Stimulated activated CD4-positive, alpha-beta T cell treated with anti-CD3 and anti-CD28 coated beads, TNF-alpha, amount 100 ng/mL, for 1 hour (primary cell): ENCODE measurements at places on chromosomes 6 and 20.

DNA sequence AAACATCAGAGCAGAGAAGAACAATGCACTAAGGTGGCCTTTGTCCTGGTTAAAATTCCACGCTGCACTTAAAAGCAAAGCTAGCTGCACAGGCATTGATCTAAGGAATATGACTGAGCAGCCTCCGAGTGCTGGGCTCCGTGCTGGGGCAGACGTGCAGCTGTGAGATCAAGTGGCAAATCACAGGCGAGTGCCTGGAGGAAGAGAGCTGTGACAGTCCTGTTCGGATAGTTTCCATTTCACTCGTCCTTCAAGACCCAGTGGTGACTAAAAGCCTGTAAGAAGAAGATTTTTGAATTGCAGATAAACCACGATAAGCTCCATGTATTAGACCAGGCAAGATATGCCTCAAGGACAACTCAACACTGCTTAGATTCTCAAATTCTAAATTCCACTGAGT, 247.9 kb downstream of the ANKRD60 start:
- DNase-seq, result no peak

DNA sequence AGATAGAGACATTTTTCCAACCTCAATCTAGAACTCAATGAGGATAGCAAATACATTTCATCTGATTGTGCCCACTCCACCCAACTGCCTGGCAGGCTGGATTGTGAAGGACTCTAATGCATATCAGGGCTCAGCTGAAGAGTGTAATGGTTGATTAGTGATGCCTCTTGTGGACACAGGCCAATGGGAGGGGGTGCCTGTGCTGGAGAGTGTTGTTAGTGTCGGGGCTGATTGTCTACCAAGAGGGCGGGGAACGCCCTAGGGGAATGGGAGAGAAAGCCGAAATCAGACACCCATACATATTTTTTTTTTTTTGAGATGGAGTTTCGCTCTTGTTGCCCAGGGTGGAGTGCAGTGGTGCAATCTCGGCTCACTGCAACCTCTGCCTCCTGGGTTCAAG, 103.7 kb upstream of the SALL4 start:
- DNase-seq, result no peak

DNA sequence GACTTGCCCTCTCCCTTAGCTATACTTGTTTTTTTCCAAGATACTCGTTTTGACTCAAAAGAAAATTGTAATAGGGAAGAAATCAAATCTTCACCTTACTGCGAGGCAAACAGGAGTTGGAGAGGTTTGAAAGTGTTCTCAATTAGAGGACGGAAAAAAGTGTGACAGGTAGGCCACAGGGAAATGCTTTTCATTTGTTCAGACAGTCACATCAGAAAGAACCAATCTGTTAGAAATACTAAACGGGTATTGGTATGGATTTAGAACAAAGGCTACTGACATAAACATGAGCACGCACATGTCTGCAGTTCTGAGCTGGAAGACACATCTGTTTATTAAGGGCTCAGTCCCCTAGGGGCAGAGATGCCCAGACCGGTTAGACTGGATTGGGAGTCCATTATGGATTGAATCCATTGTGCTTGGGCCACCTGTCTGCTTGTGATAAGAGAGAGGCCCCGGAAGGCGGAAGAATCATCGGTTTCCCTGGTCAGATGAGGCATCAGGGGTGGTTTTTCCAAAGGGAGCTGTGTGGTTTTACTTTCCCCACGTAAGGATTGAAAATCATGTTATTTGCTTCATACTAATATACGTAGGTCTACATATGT, 220.9 kb upstream of the MYLIP start:
- DNase-seq, result no peak

GRCh38 chr6:163808231-163808630, 393.7 kb downstream of the QKI start:
- DNase-seq, result no peak

GRCh38 chr6:7555671-7556070, 14.2 kb downstream of the DSP start:
- DNase-seq, result no peak

DNA sequence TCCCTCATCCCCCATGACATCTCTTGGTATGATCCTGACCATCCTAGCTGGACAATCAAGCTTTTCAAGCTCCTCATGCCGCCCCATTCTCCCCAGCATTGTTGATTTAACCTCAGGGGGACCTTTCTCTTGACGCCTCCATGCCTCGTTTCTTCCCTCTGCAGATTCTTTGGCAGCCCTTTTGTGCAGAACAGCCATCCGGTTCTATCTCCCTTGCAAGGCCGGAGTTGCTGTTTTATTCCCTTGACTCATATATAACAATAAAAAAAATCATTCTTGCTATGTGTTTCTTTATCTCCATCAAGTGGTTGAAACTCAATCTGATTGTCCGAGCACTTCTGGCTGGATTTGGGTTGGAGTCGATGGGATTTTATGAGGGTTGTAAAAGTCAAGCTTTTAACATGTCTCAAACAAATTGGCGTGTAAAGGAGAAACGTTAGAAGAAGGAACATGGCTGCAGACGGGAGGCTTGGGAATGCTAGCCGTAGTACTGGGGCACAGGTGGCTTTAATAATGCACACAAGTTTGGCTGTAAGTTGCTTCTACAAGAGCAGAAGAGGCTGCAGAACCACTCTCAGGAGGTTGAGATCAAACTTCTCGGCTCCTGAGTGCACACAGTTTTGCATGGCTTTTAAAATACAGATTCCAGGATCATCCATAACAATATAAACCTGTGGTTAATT, 3.9 kb upstream of the SULF2 start:
- DNase-seq, result no peak

DNA sequence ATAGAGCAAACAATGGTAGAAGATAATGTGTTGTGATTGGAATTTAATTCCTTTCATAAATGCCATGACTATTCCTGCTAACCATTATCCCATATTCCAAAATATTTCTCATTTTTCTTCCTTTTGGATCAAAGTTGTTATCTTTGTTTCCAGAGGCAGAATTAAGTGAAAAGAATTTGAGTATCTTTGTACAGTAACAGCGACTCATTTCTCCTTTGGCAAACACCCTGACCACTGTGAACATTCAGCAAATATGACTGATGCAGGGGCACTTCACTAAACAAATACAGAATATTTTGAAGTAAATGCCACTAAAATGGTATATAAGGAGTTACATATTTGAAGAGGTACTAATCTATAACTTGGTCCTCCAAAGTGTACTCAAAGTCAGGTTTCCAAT, 105.0 kb upstream of the LAMP5 start:
- no peak for DNase-seq

- DNase-seq, result no peak
Observed at GRCh38 chr6:5670811-5671561, 335.7 kb downstream of the NRN1 start.

DNA sequence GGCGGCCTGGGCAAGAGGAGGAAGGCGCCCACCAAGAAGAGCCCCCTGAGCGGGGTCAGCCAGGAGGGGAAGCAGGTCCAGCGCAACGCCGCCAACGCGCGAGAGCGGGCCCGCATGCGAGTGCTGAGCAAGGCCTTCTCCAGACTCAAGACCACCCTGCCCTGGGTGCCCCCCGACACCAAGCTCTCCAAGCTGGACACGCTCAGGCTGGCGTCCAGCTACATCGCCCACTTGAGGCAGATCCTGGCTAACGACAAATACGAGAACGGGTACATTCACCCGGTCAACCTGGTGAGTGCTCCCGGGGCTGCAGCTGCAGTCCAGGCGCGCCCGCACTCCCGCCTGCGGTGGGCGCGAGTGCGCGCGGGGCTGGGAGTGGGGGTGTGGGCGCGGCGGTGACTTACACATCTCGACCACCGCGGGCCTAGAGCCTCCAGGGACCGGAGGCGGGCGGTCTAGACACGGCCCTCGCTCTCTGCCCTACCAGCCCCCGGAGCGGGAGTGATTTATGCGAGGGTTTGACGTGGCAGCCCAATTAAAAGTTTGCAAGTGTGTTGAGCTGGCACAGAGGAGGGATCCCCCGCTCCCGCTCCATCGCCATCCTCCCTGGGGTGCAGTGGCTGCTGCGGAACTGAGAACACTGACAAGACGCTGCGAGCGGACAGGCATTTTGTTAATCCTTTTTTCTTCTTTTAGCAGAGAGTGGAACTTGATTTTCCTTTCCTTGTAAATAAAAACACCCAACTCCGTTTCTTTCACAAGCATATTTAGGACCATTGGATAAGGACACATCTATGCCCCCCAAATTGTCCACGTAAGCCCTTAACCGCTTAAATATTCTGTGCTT, 867 bp downstream of the TCF21 start:
- no peak for DNase-seq

DNA sequence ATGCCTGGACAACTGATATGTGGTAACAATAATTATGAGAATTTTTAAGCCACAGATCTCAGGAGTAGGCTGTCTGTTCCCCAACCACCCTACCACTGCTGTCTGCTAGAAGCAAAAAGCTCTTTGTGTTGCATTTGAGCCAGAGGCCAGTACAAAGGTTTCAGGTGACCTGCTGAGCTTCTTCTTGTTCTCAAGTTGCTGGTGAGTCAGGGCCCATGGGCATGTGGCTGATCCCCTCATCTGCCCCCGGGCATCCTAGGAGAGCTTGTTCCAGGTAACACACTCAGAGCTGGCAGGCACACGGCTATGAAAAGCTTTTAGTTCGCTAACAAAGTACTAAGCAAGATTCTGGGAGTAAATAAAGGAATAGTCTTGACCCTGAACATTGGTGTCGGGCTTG, 285.3 kb downstream of the CDC5L start:
- no peak for DNase-seq

DNA sequence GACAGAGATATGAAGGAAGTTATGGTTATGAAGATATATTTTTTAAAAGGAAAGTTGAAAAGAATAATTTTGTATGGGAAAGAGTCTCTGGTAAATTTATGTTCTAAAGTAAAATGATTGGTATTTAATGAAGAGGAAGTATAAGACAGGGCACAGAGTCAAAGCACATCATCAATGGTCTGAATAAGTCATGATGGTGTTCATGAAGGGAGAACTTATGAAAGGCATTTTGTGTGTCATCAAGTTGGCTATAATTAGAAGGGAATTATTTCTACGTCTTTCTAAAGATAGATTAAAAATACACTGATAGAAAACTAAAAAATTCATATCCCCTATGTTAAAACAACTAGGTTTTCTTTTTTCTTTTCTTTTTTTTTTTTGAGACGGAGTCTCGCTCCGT, 21.4 kb upstream of the SNAI1 start:
- DNase-seq, result no peak

- no peak for DNase-seq
Observed at GRCh38 chr6:107956586-107957307, 1.3 kb downstream of the SEC63 start.

DNA sequence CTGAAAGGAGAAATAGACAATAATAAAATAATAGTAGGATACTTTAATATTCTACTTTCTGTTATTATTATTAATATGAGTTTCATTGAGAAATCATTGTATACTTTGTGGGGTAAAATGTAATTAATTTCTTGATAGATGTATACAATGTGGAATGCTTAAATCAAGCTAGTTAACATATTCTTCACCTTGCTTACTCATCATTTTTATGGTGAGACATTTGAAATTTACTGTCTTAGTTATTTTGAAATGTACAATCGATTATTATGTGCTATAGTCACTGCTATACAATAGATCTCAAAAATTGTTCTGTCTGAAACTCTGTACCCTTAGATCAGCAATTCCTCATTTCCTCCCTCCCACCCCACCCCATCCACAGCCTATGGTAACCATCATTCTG, 720.3 kb downstream of the RNF144B start:
- DNase-seq, result no peak

- no peak for DNase-seq
Observed at GRCh38 chr20:21665687-21666446, 39.6 kb upstream of the PAX1 start.

- no peak for DNase-seq
Observed at GRCh38 chr20:63129376-63129965, 86.5 kb downstream of the YTHDF1 start.

GRCh38 chr6:163036160-163036645, 308.4 kb downstream of the PACRG start:
- no peak for DNase-seq

- DNase-seq, result no peak
Observed at GRCh38 chr20:61968932-61969331, 96.7 kb downstream of the TAF4 start.

- DNase-seq, result no peak
Observed at GRCh38 chr6:160297310-160297709, 38.7 kb upstream of the SLC22A2 start.

DNA sequence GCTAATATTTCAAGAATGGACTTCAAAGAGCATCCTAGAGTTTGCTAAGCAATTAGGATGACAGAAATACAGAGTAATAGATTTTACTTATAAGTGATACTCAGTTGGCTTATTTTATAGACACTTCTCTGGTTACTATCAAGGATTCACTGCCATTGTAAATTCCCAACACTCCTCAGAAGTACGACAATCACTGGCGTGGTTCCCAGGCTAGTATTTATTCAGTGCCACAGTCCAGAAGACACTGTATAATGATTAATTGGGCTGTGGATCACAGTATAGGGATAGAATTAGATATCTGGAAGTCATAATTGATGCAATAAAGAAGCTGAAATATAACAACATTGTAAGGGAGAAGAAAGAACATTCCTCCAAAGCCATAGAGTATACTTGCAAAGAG, 15.7 kb downstream of the MANEA start:
- no peak for DNase-seq

GRCh38 chr20:19887556-19888268, 129.4 kb upstream of the NAA20 start:
- no peak for DNase-seq

GRCh38 chr6:78515271-78515670, 352.1 kb upstream of the IRAK1BP1 start:
- DNase-seq, result no peak

GRCh38 chr6:44356487-44356886, 14.0 kb downstream of the SPATS1 start:
- DNase-seq, result no peak

DNA sequence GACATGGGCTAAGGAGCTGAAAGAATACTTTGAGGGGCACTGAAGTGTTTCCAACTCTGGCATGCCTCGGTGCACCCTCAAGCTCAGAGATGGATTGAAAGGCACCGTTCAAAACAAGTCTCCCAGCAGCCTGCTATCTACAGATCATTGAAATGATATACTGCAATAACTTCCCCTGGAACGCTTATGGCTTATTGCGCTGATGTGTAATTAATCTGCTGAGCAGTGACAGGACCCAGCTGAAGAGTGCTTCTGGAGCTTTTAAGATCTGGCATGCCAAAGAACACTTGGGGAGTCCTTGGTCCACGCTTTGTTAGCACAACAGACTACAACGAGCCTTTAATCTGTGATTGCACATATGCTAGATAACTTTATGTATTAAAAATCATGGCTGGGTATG, 708.2 kb downstream of the PRKN start:
- no peak for DNase-seq

DNA sequence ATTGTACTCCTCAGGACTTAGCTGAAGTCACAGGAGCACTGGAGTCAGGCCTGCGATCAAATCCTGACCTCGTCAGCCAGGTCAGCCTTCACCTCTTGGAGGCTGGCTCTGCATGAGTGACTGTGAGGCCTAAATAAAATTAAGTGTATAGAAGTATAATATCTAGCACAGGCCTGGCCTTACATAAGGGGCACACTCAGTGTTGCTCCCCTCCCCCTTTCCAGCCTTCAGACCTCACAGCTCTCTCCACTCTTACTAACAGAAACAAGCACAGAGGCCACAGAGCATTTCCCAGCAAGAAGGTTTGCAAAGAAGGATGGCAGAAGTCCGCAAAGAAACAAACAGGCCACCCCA, 84.8 kb downstream of the TRERF1 start:
- no peak for DNase-seq
